SJSA1 (cell line): ENCODE measurements at places on chromosomes 12 and 14. TPM values are rescaled to one million over a fixed set of nuclear protein-coding genes. Genes with fewer than 3 reads are reported as not detected.

The SAMD15 gene
- 0.19 and 0.82 TPM in 2 replicates for total RNA-seq

The KRT71 gene
- total RNA-seq = not detected in 2 replicates

The CYP27B1 gene
- 12.9 and 21.9 TPM in 2 replicates for total RNA-seq

The ATP23 gene
- total RNA-seq = 275 and 410 TPM in 2 replicates

GRCh38 chr12:116246490-116247179 lies 30.9 kb downstream of the MED13L start:
- DNase-seq = no peak

- DNase-seq = no peak
Measured at GRCh38 chr12:64506955-64507354, 55.0 kb downstream of the TBK1 start.

- no peak for DNase-seq
Measured at GRCh38 chr12:3125674-3126073, 48.5 kb downstream of the TSPAN9 start.

DNA sequence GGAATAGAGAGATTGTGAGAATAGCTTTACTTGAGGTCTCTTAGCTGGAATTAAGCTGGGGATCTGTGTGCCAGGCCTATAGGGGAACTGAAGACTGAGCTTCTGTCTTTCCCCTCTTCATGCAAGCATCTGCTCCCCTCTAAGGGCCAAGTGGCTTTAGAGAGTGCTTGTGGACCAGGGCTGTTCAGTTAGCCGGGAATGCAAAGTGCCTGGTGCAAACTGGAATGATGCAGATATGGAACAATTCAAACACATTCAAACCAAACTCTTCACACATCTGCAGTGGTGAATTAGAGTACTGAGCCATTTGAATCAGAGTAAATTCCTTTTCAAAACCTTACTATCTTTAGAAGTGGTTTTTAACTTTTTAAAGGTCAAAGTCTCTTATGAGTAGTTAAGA lies 99.0 kb downstream of the LIN7A start:
- no peak for DNase-seq
